ENCODE measurements at places on chromosomes 6 and 20.
A peak's percentile ranks its signal among the peaks of the same experiment; 100 is the strongest.

DNA sequence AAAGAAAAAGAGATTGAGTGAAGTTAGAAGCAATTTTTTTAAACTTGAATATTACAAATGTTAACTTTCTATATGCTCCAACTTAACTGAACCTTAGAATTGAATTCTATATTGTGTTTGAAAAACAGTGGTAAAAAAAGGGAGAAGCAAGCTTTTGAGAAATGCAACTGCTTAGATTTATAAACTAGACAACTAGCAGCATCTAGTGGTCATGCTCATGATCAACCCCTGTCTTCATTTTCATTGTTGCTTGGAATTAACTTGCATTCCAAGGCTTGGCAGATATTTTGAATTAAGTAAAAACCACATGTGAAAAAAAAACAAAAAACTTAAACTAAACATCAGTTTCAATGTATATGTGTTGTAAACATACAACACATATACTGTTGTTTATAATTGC is 113.1 kb downstream of the C6orf58 start:
- DNase-seq, result peak; percentile 26

DNA sequence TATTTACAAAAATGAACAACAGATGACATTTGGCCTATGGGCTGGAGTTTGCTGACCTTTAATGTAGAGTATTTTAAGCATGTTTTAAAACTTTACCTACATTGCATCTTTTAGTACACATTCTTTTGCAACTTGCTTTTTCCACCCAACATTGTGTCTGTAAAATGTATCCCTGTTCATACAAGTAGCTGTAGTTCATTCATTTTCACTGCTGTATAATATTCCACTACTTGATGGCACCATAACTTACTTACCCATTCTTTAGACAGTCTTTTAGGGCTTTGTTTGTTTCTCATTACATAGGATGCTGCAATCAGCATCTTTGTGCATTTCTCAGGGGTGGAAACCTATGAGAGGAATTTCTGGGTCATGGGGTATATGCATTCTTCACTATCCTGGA is 115.1 kb downstream of the EYA2 start:
- DNase-seq, result no peak

- no peak for DNase-seq
Measured at GRCh38 chr6:6522709-6523108, 65.8 kb upstream of the LY86 start.

DNA sequence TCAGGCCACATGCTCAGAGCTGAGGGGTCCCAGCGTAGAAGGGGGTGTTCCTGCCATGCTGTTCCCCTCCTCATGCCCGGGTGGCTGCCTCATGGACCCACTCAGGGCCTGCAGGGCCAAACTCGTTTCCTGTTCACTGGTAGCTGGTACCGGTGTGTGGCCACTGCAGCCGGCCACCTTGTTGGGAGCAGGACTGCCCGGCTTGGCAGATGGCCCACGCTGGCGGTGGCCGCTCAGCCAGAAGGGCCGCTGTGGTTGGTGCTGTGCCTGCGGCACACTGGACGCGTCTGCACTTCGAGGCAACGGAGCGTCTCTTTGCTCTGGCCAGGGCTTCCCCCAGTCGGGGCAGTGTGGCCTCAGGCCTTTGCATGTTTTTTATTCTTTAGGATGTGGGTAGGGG is 10.0 kb upstream of the COL20A1 start:
- no peak for DNase-seq

DNA sequence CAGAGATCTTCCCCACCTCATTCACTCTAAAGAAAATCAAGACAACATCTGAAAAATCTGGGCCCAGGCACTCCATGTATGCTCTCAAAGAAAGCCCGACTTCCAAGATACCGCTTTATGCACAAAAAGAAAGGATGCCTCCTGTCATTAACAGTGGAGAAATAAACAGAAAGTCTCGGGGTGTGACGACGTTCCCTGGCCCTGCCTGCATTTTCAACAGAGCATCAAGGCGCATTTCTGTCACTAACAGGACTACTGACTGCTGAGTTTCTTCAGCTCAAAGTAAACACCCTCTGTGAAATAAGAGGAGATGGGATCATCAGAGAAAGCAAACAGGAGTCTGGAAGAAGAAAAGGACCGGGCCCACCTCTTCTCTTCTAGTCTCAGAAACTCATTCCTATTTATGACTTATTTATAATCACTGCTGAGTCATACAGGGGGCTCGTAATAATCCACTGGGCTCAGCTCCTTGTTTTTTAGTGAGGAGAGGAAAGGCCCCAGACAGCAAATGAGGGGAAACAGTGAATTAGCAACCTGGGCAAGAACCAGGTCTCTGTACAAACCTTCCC is 99.7 kb downstream of the ZMYND8 start:
- DNase-seq, result peak; percentile 34

- DNase-seq, result peak; percentile 79
Measured at GRCh38 chr6:40550202-40551101, 36.7 kb downstream of the LRFN2 start.

DNA sequence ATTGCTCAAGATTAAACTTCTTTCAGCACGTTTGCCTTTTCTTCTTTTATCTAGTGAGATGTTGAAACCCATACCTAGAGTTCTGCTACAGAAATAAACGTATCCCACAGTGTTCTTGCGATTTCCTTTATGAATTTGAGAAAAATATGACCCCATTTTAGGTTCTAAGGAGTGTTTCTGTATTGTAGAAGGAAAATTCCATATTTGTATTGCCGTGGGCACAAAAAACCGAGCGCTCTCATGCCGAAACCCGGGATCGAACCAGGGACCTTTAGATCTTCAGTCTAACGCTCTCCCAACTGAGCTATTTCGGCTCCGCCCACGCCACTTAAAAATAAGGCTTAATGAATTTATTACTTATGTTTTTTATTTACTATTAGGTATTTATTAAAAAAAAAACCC is 23.7 kb downstream of the ZNF311 start:
- peak; percentile 73 for DNase-seq

Data from dermis blood vessel endothelial cell (primary cell).